NCI-H1694 treated with DMSO at 0.1 percent for 48 hours (cell line): ENCODE measurements at places on chromosomes 1 and 21.

DNA sequence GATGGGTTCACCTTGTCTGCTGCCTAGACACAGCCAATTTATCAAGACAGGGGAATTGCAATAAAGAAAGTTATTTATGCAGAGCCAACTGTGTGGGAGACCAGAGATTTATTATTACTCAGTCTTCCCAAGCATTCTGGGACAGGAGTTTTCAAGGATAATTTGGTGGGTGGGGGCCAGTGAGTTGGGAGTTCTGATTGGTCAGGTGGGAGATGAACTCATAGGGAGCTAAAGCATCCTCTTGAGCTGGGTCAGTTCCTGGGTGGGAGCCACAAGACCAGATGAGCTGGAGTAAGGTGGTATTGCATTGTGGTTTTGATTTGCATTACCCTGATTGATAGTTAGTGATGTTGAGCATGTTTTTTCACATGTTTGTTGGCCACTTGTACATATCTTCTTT, 86.1 kb downstream of the PRKAB2 start:
- DNase-seq = no peak

DNA sequence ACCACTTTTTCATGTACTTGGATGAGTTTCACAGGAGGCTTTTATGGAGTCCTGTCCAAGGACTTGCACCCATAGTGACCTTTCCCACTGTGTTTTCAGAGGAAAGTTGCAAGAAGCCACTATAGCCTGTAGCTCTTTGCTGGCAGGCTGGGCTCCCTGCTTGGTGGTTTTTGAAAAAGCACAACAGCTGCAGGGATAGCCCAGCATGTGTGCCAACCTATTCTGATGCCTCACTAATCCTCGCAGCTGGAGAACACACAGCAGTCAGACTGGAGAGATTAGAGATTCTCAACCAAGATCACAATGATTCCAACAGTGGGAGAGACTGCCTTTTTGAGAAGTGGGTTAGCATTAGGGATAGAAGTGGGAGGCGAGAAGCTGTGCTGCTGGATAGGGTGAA, 24.1 kb upstream of the ARHGEF11 start:
- no peak for DNase-seq

- DNase-seq = no peak
Measured at GRCh38 chr1:177958092-177958491, 11.8 kb downstream of the SEC16B start.

- DNase-seq = peak; percentile 52
Measured at GRCh38 chr1:58781541-58782177, 2.2 kb downstream of the JUN start.

- DNase-seq = no peak
Measured at GRCh38 chr1:173212952-173213491, 5.9 kb upstream of the TNFSF4 start.

DNA sequence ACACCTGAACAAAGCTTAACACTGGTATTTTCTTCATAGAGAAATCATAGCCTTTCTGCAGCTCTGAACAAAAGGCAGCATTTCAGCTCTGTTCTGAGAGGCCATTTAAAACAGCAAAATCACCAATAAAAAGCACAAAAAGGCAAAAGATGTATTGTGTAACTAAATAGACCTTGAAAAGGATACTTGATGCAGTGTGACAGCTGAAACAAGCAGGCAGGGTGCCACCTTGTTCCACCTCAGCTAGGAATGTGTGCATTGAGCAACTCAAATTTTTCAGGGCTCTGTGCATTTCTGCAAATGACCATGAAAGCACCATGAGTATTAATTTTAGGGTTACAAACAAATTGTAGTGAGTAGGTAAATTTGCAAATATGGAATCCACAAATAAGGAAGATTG, 65.8 kb downstream of the RHOU start:
- DNase-seq = no peak

DNA sequence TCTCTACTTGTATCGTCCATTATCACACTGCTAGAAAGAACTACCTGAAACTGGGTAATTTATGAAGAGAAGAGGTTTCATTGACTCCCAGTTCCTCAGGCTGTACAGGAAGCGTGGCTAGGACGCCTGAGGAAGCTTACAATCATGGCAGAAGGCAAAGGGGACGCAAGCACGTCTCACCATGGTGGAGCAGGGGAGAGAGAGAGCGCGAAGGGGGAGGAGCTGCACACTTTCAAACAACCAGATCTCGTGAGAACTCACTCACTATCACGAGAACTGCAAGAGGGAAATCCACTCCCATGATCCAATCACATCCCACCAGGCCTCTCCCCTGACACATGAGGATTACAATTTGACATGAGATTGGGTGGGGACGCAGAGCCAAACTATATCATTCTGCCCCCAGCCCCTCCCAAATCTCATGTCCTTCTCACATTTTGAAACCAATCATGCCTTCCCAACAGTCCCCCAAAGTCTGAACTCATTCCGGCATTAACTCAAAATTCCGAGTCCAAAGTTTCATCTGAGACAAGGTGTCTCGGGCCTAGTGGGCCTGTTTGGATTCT, 8.0 kb downstream of the MMEL1 start:
- DNase-seq = no peak

DNA sequence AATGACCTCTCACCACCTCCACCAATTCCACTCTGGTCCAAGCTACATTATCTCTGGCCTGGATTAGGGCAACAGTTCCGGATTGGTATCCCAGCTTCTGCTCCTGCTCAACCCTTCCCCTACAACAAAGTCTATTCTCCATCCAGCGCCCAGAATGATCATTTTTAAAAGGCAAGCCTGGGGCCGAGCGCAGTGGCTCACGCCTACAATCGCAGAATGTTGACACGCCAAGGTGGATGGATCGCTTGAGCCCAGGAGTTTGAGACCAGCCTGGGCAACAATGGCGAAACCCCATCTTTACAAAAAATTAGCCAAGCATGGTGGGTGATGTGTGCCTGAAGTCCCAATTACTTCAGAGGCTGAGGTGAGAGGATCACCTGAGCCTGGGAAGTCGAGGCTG, 2.2 kb downstream of the LYST start:
- no peak for DNase-seq

GRCh38 chr1:167538657-167539056, 14.9 kb downstream of the CREG1 start:
- DNase-seq = no peak

DNA sequence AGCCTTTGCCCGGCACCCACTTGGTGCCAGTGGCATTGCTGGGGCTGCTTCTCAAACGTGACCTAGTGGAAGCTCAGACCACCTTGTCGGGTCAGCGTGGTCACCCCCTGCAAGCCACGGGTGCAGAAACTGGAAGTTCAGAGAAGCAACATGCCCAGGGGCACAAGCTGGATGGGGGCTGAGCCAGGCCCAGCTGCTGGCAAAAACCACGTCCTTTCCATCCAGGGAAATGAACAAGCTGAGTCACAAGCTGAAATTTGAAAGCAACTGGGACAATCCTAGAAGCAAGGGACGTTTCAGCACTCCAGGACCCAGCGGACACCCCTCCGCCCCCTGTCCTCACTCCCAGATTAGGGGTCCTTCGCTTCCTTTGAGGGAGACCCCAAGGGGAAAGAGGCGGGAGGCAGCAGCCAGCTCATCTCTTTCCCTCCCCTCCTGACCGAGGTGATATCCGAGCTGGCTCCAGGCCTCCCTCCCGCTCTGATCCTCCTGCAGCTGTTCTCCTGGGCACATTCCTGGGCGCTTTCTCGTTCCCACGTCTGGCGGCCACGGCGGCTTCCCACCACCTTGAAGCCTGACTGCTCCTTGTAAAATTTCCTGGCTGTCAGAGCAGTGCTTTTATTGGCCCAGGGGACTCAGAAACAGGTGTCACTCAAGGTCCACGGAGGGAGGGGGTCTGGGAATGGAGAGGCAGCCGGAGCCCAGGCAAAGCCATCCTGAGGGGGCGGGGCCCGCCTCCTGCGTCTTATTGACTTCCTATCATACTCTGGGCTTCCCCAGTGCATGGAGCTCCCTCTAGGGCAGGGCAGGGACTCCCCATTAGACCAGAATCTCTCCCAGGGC, 62.8 kb downstream of the PAX7 start:
- DNase-seq = no peak

- no peak for DNase-seq
Measured at GRCh38 chr1:200328379-200328778, 81.5 kb downstream of the ZNF281 start.

- no peak for DNase-seq
Measured at GRCh38 chr1:209198961-209199750, 384.4 kb upstream of the CAMK1G start.

DNA sequence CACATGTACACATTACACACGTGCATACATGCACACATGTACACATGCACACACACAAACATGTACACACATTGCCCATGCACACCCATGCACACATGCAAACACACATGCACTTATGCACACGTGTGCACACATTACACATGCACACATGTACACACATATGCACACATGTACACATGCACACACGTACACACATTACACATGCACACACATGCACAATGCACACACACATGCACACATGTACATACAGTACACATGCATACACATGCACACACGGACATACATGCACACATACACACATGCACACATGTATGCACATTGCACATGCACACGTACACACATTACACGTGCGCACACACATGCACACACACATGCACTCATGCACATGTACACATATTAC, 95.3 kb upstream of the TTC34 start:
- DNase-seq = no peak

DNA sequence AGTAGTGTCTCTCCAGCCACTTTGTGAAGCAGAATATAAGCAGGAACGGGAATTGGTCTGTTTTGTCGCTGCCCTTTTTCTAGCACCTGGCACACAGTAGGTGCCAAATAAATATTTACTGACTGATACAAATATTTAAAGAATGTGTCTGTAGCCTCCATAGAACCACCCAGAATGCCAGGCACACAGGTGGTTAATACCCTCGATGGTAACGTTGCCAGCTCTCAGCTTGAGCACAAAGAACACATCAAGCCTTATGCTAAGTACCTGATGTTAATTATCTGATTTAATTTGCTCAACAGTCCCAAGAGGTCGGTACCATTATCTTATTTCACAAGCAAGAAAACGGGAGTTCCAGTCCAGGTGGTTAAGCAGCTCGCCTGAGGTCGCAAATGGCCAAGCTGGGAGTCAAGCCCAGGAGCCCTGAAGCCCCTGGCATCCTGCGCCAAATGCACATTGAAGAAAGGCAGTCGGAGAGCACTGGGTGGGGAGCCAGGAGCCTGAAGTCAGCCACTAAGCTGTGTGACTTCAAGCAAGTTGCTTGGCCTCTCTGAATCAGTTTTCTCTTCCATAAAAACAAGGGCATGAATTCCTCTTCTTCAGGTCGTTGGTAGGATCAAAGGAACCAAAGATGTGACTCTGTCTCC, 26.4 kb downstream of the HSPG2 start:
- DNase-seq = no peak

GRCh38 chr1:183996396-183996795, 41.1 kb downstream of the COLGALT2 start:
- no peak for DNase-seq

GRCh38 chr1:115827452-115828044, 13.4 kb downstream of the NHLH2 start:
- DNase-seq = peak; percentile 53

DNA sequence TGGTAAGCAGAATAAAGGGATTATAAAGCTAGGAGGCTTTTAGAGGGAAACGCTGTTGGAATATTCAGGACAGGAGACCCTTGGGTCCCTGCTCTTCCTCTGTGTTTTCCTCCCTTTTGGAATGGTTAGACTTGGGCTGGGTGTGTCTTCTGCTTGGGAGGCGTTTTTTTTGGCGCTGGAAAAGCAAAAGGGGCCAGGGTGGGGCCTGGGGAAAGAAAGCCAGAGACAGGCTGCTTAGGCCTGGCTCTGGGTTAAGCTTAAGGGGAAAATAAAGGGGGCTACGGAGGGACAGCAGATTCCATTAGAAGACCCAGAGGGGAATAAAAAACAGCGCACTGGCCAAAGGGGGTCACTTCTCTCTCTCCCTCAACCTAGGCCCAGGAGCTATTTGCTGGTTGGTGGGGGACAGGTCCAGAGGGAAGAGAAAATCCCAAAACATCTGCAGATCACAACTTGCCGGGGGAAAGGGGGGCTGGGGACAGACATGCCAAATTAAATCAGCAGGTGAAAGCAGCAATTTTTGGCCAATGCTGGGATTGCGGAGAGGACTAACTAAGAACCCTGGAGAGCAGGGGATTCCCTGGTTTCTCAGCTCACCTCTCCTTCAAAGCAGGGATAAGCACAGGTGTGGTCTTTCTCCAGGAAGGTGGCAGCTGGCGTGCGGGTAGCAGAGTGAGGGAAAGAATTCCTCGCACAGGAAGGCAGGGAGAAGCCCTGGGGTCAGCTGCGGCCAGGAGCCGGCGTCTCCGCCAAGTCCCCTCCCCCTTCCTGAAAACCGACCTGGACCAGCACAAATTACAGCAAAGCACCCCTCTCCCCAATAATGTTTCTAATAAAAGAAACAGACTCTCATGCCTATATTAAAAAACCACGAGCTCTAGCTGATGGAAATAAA, 82.2 kb upstream of the AK4 start:
- no peak for DNase-seq

DNA sequence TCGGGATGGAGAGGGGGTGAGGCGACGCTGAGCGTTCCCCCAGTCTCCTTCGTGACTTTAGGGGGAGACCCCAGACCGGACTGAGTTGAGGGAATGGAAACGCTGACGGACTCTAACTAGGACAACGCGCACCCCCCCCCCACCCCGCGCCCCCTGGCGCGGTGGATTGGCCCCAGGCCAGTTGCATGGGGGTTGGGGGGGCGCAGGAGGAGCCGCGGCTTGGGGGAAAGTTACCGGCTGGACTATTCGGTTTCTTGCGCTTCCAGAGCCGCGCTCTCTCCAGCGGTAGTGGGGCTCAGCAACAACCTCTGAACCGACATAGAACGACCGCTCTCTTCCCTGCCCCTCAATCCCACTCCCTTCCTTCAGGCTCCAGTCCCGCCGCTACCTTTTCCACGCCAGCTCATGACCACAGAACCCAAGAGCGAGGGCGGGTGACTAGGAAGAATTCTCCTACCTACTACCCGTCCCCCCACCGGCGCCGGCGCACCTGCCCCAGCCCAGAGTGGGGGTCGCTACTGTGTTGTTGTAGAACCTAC, 694 bp downstream of the ZBTB7B start:
- DNase-seq = no peak

GRCh38 chr1:46133181-46133658, 791 bp upstream of the PIK3R3 start:
- no peak for DNase-seq

DNA sequence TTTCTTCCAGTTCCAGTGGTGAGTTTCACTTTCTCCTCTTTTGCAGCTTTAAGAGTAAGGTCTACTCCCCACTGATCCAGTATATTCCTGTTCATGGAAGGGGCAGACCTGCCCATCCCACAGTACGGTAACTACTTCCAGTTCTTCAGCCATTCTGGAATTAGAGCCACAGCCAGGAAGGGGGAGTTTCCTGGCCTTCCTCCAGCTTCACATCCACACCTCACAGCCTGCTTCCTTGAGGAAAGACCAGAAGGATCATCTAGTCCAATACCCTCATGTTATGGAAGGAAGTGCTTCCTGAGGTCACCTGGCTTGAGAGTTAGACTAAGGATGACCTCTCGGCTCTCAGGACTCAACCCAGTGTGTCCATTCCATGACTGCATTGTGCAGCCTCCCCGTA, 597.8 kb downstream of the KIF26B start:
- DNase-seq = no peak

- peak; percentile 19 for DNase-seq
Measured at GRCh38 chr1:216805233-216805632, 82.0 kb upstream of the ESRRG start.
